ENCODE measurements at places on chromosomes 4 and X.

- no peak for DNase-seq
Observed at GRCh38 chr4:135532132-135532531, 1330.5 kb upstream of the PABPC4L start.

- DNase-seq, result no peak
Observed at GRCh38 chrX:15194146-15194545, 75.7 kb downstream of the ASB9 start.

- DNase-seq, result no peak
Observed at GRCh38 chr4:85107553-85107952, 141.1 kb upstream of the WDFY3 start.

GRCh38 chrX:138745196-138745595 lies 33.7 kb upstream of the FGF13 start:
- DNase-seq, result peak; percentile 20

GRCh38 chr4:70734971-70735370 lies 13.2 kb downstream of the RUFY3 start:
- DNase-seq, result no peak

DNA sequence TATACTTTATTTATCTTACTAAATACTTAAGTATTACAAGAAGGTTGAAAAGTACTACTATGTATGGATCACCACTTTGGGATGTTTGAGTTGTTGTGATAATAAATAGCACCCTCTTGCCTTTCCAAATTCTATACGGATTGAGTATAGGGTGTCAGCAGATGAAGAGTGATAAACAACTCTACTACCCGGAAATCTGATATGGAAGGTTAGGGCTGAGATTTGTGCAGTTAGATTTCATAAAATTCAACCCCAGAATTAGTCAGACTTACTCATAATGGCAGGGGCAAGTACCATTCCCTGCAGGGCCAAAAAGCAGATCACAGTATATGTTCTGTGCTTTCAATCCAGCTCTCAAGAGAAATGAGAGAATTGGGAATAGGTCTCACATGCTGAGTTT lies 1008.9 kb upstream of the PCDH7 start:
- DNase-seq, result no peak

GRCh38 chrX:107804427-107804826 lies 21.2 kb upstream of the MID2 start:
- DNase-seq, result no peak

DNA sequence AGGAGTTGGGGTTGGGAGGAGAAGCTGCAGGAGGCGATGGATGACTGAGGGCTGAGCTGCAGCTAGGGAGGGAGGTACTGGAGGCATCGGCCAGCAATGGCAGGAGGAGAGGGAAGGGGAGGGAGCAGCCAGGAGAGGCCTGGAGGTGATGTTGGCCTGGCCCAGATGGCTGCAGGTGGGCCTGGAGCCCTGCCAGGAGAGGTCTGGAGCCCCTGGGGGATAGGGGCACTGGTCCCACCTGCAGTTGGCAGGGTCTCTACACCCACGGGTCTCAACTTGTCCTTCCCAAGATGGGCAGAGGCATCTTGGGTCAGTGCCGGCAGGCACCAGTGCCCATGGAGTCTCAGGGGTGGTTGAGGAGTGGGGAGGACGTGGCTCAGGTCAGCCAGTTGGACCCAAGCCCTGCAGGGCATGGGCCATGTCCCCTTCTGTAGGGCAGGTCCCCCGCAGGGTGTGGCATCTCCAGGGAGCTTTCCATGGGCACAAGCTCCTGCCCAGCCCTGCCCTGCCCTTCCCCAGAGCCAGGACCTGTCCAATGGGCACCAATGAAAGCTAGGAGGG lies 2.7 kb upstream of the MXD4 start:
- no peak for DNase-seq

- DNase-seq, result peak; percentile 64
Observed at GRCh38 chr4:82988323-82988832, 22.2 kb downstream of the LIN54 start.

DNA sequence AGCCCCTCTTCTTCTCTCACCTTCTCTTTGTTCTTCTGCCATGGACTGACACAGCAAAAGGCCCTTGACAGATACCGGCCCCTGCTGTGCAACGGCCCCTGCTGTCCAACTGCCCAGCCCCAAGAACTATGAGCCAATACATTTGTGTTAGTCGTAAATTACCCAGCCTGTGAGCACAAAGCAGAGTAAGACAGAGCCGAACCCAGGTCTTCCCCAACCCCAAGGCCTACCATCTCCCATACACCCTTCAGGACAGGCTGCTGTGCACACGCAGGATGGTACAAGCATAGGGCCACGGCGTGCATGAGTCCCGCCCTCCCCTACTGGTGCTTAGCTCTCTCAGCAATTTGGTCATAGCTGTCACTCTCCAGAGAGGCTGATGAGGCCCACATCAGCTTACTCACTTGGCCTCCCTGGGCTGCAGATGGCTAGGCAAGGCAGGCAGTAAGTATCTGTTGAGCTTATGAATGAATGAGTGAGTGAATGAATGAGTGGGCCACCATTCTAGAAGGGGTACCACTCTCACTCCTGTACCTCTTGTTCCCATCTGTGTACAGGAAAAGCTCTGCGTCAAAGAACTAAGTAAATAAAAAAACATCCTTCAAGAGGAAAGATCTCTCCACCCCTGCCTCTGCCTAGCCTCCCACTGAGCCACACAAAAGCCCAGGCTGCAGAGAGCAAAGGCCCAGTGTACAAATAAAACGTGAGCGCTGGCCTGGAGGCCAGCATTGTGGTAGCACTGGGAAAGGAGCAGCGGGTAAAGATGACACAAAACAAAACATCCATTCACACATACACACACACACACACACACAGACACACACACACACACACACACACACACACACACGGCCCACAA lies 13.9 kb downstream of the WDR1 start:
- DNase-seq, result no peak

GRCh38 chr4:85733798-85734197 lies 258.8 kb downstream of the ARHGAP24 start:
- DNase-seq, result no peak

DNA sequence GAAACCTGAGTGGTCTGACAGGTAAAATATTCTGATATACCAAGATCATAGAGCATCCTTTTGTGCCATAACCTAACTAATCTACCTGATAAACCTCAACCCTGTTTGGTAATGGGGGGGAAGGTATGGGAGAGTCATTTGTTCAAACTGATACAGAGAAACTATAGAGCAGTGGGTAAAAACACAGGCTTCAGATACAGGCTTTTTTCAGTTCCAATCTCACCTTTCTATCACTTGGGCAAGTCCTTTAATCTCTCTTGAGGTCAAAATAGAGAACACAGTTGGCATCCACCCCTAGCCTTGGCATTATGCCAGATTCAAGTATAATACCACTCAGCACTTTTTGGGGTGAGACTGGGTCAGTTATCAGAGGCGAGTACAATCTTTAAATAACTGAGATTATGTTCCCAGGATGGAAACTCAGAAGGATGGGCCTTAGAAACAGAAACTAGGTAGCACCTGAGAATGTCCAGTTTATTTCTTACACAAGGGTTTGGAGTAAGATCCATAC lies 880 bp upstream of the ETDC start:
- no peak for DNase-seq

- DNase-seq, result no peak
Observed at GRCh38 chr4:57187246-57187645, 77.1 kb upstream of the IGFBP7 start.

DNA sequence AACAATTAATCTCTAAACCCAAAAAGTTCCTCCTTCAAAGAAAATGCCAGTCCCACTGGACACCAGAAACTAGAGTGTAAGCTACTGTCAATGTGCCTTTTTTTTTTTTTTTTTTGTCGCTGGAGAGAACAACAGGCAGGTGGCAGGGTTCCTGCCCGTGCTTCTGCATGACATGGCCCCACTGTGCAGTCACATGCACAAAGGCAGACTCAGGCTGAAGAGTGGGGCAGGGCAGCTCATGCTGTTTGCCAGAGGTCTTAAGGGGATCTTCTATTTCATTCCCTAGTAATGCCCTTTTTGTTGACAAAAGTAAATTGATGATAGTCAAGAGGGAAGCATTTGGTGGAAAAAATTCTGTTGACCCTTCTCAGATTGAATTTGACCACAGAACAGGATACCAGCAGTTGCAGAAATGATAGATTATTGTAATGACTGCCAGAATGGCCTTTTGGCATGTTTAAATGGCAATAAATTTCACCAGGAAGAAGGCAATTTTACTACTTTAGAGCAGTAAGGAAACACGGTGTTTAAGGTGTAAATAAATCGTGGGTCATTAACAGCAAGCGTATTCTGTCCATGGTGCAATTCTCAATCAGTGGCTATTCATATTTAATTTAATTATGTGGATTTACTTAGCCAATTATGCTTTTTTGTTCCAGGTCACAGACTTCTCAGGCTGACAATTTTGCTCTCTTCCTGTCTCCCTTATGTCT lies 80.9 kb downstream of the NKX6-1 start:
- no peak for DNase-seq

GRCh38 chr4:52751487-52751911 lies 274 bp upstream of the ERVMER34-1 start:
- peak; percentile 36 for DNase-seq

DNA sequence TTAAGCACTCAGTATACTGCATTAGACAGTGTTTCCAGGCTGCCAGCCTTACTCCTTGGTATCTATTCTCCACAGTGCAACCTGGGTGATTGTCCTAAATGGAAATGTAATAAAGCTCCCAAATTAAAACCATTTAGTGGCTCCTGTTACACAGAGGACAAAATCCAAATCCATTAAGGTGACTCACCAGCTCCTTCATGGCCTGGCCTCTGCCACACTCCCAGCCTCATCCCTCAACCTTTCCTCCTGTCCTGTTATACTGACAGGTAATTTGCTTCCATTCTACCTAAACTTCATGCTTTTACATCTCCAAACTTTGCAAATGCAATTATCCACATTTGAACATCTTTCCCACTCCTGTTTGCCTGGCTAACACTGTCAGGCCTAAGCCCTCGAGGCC lies 140.3 kb downstream of the INPP4B start:
- no peak for DNase-seq

GRCh38 chr4:177092807-177093206 lies 216.9 kb upstream of the NEIL3 start:
- DNase-seq, result no peak

DNA sequence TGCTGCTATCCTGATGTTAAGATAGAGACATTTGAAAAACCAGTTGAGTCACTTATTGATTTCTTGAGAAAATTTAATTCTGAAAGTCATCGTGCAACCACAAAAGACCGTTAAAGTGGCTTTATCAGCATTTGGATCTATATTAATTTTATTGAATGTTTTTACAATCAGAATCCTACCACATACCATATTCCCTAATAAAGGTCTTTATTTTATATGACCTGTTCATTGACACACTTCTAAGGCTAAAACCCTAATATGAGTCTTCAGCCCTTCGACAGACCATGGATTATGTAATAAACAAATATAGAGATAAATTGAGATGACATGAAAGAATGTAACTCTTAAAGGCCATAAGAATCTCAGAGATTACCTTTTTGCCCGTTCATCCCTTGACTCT lies 68.1 kb downstream of the BANK1 start:
- no peak for DNase-seq

DNA sequence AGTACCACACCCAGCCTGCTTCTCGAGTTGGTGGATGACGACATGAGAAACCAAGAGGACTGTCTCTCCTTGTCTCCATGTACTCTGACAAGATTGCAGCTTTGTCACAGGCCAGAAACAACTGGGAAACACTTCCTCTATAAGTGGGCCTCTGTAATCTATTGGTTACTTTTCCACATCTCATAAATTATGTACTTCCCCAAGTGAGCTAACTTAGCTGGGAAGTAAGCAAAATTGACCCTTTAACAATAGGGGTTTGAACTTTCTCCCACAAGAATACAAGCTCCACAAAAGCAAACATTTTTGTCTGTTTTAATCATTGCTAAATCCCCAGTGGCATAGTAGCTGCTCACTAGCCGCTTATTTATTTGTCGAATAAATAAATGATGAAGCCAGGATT lies 14.1 kb upstream of the USO1 start:
- DNase-seq, result peak; percentile 35

DNA sequence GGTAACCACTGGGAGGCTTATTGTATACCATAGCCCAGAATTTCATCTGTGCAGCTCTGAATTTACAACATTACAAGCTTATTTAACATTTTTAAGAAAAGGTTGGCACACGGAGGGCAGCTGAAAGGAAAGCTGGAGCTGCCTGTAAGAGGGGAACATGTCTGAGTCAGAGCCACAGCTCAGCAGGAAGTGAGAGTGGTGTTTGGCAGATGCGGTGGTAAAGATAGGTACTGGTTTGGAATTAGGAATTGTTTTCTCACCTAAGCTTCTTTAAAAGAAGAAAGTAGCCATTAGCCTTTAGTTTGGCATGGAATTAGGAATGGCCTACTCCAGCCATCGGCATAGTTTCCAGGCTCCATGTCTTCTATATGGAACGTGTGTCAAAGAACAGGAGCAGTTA lies 172.5 kb upstream of the ANXA3 start:
- no peak for DNase-seq

- no peak for DNase-seq
Observed at GRCh38 chrX:1717373-1717772, 102.5 kb downstream of the ASMT start.

DNA sequence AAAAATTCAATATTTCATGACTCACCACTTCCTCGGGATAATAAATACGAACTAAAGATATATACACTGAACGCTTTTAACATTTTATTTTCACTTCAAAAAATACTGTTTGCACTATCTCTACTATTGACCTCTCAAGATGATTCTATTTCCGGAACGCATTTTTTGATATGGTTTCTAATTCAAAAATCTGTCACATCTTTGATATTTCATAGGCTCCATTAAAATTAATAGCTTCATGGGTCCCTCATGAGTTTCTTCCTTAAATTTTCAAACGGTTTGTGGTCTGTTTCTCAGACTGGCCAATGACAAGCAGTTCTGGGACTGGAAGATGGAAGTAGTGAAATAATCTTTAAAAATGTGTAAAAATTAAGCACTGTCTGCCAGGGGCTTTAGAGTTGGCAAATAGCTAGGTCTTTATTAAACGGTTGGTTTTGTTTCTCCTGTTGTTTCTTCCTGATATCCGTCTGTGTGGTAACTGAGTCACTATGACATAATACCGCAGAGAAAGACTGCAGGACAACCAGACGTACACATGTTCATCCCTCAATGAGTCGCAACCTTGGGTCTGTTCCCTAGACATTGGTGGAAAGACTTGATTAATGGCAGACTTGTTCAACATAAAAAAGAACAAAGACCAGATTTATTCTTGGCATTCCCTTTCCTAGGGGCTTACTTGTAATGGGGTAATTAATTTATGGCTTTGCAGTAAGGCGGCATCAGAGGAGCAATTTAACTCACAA lies 133.8 kb downstream of the PALLD start:
- DNase-seq, result peak; percentile 72

- DNase-seq, result no peak
Observed at GRCh38 chr4:157558016-157558415, 337.5 kb downstream of the GRIA2 start.

GRCh38 chr4:165383591-165384073 lies 4.8 kb downstream of the CPE start:
- peak; percentile 46 for DNase-seq

- DNase-seq, result no peak
Observed at GRCh38 chr4:76035799-76036380, at the start of gene CXCL11. CXCL11 (minus strand) TSS chr4:76036070; CDS start chr4:76035987, 83 bp downstream.

GRCh38 chr4:86334020-86334750 lies 25.7 kb downstream of the MAPK10 start:
- DNase-seq, result no peak
